ENCODE measurements at places on chromosomes 13 and 19.

DNA sequence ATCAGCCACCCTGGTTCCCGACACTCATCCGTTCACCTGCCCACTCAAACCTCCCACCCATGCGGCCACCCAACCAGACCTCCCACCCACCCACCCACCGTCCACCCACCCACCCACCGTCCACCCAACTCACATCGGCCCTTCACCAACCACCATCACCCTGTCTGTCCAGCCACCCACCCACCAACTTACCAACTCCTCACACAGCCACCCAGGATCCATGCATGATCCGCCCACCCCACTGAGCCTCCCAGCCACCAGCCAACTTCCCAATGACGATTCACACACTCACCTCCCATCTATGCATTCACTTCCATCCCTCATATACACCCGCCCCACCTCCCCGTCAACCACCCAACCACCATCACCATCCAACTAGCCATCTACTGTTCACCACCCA, 4.3 kb downstream of the JOSD2 start:
- H3K27me3 ChIP-seq = no peaks in the 10 kb centered on the region
- H3K36me3 ChIP-seq = peaks cover 2% of the 10 kb centered on the region

GRCh38 chr19:44698492-44699201, at the start of gene CEACAM16:
Gene CEACAM16 (plus strand): TSS chr19:44699151. CDS start chr19:44701457, 2,306 bp downstream.
- H3K4me3 ChIP-seq = no peak within 1 kb of the TSS
- H3K27me3 ChIP-seq = peaks cover 4% of the 10 kb centered on the region
- H3K27ac ChIP-seq = no peak within 1 kb of the TSS
- DNase-seq = no peak
- H3K36me3 ChIP-seq = no peaks in the 10 kb centered on the region

GRCh38 chr19:7509625-7510024, 6.3 kb upstream of the ZNF358 start:
- H3K27me3 ChIP-seq = peaks cover 16% of the 10 kb centered on the region
- no peaks in the 10 kb centered on the region for H3K36me3 ChIP-seq
- peaks cover 17% of the 10 kb centered on the region for H3K4me1 ChIP-seq
- H3K4me3 ChIP-seq = no peak overlapping the region
- H3K27ac ChIP-seq = no peak overlapping the region

DNA sequence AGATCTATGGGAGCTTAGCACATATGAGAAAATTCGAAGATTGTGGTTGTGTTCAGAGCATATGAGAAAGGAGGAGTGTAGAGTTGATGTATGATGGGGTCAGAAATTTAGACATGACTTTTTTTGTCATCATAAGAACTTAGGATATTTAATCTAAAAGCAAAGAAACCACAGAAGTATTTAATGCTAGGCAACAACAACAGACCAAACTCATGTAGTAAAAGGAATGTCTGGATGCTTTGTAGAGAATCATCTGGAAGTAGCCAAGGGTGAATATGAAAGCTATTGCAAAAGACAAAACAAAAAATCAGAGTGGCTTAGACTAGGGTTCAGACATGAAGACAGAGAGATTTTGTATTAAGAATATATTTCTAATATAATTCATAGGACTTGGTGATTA, 190.3 kb downstream of the SLITRK1 start:
- no peaks in the 10 kb centered on the region for H3K27me3 ChIP-seq
- H3K4me3 ChIP-seq = no peak overlapping the region
- no peaks in the 10 kb centered on the region for H3K36me3 ChIP-seq
- no peaks in the 10 kb centered on the region for H3K4me1 ChIP-seq
- no peak overlapping the region for H3K27ac ChIP-seq
- no peak for DNase-seq

- H3K4me1 ChIP-seq = peaks cover 4% of the 10 kb centered on the region
- H3K36me3 ChIP-seq = no peaks in the 10 kb centered on the region
- no peak overlapping the region for H3K27ac ChIP-seq
- peaks cover 20% of the 10 kb centered on the region for H3K27me3 ChIP-seq
These were observed 41.6 kb downstream of the HSPH1 start for GRCh38 chr13:31119966-31120700.

- no peaks in the 10 kb centered on the region for H3K36me3 ChIP-seq
- no peaks in the 10 kb centered on the region for H3K27me3 ChIP-seq
- H3K4me1 ChIP-seq = peaks cover 17% of the 10 kb centered on the region
- no peak overlapping the region for H3K4me3 ChIP-seq
- no peak for DNase-seq
These were observed 16.0 kb downstream of the ALOX5AP start for GRCh38 chr13:30751183-30751933.

DNA sequence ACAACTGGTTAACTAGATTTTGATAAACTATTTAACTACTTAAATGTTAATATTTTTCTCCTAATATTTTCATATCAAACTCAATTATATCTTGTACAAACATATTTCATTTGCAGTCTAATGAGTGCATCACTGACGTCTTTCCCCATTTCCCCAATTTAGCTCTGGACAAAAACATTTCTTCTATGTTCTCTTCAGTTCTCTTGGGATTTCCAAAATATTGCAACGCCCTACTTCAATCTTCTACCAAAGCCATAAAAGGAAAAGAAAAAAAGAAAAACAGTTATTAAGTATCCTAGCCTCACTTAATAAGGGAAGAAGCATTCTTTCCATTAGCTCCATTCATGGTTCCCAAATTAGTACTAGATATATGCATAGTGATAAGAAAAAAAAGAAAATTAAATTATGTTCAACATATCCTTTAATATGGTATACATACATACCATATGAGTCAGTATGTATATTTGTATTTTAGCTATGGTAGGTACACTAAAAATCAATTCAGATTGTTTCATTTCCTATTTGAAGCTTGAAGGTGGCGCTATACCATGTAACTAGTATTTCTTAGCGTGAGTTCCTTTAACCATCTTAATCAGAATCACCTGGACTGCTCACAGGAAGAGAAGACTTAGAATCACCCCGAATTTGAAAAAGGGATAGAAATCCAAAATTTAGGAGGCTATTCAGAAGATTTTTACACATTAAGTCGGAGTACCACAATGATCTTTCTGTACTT, 9.9 kb downstream of the FBXL3 start:
- H3K36me3 ChIP-seq = peaks cover 85% of the 10 kb centered on the region
- H3K27ac ChIP-seq = no peak overlapping the region
- H3K4me1 ChIP-seq = peaks cover 71% of the 10 kb centered on the region
- no peaks in the 10 kb centered on the region for H3K27me3 ChIP-seq

DNA sequence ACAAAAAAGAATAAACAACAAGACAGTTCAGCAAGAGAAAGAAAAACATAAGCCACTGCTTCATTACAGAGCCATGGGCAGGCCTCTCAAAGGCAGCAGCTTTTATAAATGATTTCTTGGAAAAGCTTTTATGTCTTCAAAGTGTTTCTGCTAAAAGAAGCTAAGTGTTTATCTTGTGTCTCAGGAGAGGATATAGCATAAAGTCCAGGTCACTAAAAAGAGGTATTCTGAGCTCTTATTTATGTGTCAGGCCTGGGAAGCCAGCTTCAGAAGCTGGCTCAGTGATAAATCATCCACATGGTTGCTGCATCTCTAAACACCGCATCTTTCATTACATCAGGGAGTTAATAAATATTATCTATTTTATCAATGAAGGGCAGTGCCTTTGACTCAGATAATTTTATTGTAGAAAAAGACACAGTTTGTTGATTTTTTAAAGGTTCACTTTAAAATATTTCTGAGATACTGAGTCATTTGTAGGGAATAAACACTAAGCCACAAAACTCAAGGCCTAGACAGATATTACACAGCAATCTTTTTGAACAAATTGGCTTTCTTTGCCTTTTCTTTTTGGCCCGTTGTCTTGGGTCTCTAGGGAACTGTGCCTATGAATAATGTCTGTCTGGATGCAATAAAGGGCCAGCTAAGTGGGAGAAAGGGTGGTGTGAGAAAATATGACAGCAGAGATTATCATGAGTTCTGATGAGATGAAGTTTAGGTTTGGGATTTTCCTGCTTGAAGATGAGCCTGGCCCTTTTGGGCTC, 1086.6 kb downstream of the UQCRFS1 start:
- H3K36me3 ChIP-seq = no peaks in the 10 kb centered on the region
- peaks cover 1% of the 10 kb centered on the region for H3K27me3 ChIP-seq
- no peaks in the 10 kb centered on the region for H3K4me1 ChIP-seq
- no peak overlapping the region for H3K4me3 ChIP-seq
- no peak overlapping the region for H3K27ac ChIP-seq
- no peak for DNase-seq

- H3K36me3 ChIP-seq = no peaks in the 10 kb centered on the region
- DNase-seq = no peak
- H3K27me3 ChIP-seq = no peaks in the 10 kb centered on the region
- no peaks in the 10 kb centered on the region for H3K4me1 ChIP-seq
These were observed 706.4 kb upstream of the SLC10A2 start for GRCh38 chr13:103772576-103772975.

DNA sequence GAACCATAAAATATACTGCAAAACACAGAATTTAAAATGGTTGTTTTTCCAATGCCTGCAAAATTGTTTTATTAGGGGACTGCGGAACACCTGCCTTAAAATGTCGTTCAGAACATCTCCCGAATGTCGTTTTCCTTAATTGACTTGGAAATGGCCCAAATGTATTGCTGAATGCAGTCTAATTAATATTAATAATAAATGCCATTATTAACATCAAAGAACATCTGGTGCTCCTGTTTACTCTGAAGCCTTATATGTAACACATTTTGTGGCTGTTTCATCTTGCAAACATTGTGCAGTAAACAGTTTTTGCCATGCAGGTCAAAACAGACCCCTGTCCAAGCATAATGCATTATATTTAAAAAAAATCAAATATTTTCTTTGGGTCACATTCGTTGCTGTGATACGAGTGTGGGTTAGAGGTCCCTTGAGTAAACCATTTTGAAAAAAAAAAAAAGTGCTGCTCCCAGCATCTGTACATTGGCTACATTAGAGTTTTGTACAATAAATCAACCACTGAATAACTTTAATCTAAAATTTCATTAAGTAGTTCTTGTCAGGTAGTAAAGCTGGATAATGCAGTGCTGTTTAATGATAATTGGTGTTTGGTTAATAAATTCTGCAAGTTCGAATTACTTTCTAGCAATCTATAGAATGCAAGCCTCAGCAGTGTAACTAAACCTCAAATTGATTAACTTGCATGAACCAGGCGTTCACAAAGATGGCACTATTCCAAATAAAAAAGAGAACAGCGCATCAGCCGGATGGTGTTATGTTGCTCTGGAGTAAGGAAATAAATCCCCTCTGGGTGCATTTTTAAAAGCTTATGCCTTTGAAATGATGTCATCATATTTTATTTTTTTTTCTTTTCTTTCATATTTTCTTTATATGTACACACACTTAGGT, 140.2 kb downstream of the ZNF536 start:
- DNase-seq = no peak
- no peaks in the 10 kb centered on the region for H3K4me1 ChIP-seq
- no peaks in the 10 kb centered on the region for H3K36me3 ChIP-seq
- no peaks in the 10 kb centered on the region for H3K27me3 ChIP-seq
- no peak overlapping the region for H3K27ac ChIP-seq

DNA sequence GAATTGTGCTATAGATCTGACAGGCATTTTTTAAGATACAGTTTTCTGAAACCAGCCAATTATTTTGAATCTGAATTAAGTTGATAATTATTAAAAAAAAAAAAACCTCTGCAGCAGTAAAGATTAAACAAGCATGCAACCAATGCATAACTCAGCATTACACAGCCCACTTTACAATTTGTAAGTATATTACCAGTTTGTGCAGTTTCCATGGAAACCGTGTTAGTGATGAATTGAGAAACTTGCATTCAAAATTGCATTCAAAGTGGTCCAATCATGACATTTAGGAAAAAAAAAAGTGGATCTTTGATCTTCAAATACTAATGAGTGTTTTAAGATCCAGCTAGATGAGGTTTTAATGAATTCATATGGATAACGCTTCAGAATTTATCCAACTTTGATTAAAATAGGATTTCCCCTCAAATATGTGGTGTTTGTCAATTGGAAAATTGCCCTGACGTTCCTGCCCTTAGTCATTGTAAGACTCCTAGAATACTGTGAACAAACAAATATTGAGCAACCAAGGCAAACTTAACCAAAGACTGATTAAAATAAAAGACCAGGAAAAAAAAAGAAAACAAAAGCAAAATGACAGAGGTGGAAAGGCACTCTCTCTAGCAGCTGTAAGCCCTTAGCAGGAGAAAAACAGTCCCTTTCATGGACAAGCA, 314.8 kb upstream of the MAB21L1 start:
- no peak overlapping the region for H3K27ac ChIP-seq
- no peak for DNase-seq
- no peaks in the 10 kb centered on the region for H3K4me1 ChIP-seq
- H3K36me3 ChIP-seq = no peaks in the 10 kb centered on the region
- peaks cover 4% of the 10 kb centered on the region for H3K27me3 ChIP-seq

- H3K27ac ChIP-seq = no peak overlapping the region
- H3K4me3 ChIP-seq = no peak overlapping the region
- H3K4me1 ChIP-seq = no peaks in the 10 kb centered on the region
These were observed 43.7 kb downstream of the NUMBL start for GRCh38 chr19:40646743-40647254.

DNA sequence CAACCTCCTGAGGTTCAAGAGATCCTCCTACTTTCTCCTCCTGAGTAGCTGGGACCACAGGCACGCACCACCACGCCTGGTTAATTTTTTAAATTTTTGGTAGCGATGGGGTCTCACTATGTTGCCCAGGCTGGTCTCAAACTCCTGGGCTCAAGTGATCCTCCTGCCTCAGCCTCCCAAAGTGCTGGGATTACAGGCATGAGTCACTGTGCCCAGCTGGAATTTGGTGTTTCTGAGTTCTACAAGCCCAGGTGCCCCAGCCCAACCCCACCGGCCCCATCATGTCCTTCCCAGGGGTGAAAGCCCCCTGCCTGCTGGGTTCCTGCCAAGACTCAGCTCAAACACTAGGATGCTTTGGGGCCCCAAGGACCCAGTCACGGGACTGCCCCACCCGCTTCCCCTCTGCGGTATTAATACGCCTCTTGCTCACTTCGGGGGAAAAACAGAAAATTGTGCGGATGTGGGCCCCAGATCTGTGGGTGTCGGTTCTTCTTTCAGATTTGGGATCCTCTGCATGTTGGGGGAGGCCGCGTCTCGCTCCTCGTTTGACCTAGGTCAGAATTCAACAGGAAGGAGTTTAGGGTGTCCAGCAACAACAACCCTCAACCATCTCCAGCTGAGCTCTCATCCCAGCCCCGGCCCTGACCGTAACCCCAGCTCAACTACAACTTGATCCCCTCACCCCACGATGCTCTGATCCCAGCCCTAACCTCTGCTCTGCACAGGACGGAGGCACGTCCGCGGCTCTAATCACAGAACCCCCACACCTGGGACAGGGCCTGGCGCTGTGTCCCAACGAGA, 3.7 kb upstream of the FCER2 start:
- peak overlapping the region; percentile 98 for H3K27ac ChIP-seq
- peak overlapping the region; percentile 82 for H3K4me3 ChIP-seq
- peaks cover 67% of the 10 kb centered on the region for H3K4me1 ChIP-seq
- peak; percentile 48 for DNase-seq
- no peaks in the 10 kb centered on the region for H3K36me3 ChIP-seq

- H3K27ac ChIP-seq = peak overlapping the region; percentile 98
- H3K36me3 ChIP-seq = peaks cover 16% of the 10 kb centered on the region
- peaks cover 32% of the 10 kb centered on the region for H3K4me1 ChIP-seq
- DNase-seq = no peak
These were observed 434 bp upstream of the FNDC3A start for GRCh38 chr13:48975101-48975855.
